ENCODE measurements at places on chromosomes 2 and 18.

DNA sequence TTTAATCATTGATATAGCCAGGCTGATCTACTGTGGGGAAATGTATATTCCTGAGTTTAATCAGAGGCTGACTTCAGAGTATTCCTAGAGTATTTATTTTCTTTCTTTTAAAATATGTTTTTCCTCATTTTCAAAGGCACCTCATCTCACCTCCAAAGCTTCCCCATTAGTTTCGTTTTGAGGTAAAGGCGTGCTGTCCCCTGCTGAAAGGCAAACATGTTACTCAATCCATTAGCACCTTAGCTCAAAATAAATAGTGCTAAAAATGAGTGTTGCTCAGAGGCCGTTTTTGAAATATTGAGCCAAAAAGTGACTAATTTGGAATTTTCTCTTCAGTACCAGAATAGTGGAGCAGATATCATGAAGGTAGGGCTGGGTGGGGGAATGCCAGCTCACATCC lies 386.2 kb downstream of the SOX11 start:
- no peak for DNase-seq

GRCh38 chr18:21203542-21204241 lies 38.3 kb upstream of the GREB1L start:
- DNase-seq: no peak

DNA sequence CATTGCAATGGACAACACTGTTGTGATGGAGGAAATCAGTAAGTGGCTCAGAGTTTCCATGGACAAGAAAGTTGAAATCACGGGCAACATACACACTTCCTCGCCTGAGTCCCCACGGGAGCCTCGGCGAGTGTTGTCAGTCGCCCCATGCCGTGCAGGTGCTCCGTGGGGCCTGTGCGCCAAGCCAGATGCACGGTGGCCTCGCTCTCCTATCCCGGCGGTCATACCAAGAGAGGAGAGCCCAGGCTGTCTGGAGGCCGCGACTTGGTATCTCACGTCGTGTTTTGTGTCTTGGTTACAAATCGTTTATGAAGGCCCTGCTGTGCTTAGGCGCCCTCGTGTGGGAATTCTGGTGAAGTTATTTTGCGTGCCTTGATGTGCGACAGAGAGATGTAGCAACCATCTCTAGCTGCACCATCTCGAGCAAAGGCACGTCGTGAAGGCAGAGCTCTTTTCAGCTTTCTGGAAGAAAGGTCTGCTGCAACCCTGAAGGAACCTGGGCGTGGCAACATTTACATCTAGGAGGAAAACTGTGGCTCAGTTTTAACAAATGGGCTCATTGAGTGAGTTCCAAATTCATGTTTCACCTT lies 21.8 kb downstream of the ATG4B start:
- DNase-seq: no peak

DNA sequence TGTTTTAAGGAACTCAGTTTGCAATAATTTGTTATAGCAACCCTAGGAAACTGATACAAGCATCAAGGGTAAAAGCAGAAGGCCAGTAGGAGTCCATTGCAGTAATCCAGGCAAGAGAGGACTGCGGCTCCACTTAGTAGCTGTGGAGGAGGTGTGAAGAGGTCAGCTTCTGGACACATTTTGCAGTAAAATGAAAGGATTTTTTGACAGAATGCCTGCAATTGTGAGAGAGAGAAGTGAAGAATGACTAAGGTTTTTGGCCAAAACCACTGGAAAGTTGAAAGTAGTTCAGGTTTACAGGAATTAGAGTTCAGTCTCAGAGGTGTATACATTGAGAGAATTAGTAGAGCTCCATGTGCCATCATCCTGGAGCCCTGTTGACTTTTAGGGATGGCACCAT lies 129.5 kb downstream of the RHBDD1 start:
- no peak for DNase-seq

- no peak for DNase-seq
Observed at GRCh38 chr2:132429941-132430573, 13.5 kb downstream of the GPR39 start.

DNA sequence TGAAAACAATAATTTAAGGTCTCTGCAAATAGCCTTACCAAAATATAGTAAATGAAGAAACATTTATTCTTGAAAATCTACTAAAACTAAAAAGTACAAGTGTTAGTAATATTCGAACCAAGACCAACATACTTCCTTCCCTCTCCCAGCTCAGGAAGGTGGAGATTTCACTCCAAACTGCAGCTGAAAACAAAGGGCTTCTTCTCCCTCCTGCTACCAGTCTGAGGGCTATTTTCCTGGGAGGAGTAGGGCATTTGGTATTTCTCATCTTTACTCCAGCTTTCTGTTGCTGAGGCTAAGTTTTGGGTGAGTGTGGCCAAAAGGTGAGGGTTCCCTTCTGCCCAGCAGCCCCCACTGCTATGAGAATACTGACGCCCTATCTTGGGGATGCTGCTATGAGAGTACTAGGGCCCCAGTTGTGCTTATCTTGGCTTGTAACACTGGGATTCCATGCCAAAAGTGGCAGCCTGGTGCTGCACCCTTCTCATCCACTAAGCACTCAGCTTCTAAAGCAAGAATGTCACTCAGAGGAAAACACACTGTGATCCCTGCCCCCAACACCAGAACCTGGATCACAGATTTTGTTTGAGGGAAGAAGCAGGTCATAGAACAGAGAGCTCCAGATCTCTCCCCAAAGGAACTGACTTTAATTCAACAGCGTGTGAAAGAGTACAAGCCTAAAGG lies 130.7 kb upstream of the KLF7 start:
- no peak for DNase-seq

DNA sequence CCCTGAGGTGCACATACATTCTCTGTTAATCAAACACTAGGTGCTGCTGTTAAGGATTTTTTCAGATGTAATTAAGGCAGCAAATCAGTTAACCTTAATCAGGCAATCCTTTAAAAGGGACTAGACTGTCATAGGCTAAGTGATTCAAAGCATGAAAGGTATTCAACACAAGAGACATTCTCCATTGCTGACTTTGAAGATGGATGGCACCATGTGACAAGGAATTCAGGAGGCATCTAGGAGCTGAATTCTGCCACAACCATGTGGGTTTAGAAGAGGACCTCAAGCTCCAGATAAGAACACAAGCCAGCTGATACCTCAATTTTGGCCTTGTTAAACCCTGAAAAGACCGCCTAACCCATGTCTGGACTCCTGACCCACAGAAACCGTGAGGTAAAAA lies 84.0 kb downstream of the SMAD2 start:
- no peak for DNase-seq

- peak; percentile 42 for DNase-seq
Observed at GRCh38 chr18:159037-159652, 788 bp downstream of the USP14 start.

DNA sequence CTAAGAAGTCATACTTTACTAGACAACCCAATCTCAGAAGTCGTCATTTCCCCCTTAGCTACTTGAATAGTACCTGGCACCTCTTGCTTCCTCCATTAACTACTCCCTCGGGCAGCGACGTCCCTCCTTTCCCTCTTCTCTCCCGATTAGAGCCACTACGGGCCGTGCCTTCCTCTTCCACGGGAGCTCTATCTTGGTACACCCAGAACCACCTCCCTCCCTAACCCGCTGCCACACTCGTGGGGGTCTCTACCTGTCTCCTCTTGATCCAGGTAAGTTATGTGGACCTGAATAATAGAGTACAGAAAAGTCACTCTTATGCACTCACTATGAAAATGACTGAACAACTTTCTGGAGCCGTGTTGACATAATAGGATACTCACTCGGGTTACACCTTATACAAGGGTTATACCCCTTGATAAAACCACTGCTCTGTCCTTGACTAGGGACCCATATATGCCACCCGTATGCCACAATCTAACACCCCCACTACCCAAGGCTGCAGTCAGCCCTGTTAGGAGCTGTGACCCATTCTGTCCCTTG lies 595 bp upstream of the HDHD2 start:
- DNase-seq: peak; percentile 42

GRCh38 chr2:102005989-102006885 lies 14.5 kb downstream of the IL1R2 start:
- peak; percentile 60 for DNase-seq

GRCh38 chr18:8847066-8847755 lies 141.9 kb downstream of the MTCL1 start:
- no peak for DNase-seq

DNA sequence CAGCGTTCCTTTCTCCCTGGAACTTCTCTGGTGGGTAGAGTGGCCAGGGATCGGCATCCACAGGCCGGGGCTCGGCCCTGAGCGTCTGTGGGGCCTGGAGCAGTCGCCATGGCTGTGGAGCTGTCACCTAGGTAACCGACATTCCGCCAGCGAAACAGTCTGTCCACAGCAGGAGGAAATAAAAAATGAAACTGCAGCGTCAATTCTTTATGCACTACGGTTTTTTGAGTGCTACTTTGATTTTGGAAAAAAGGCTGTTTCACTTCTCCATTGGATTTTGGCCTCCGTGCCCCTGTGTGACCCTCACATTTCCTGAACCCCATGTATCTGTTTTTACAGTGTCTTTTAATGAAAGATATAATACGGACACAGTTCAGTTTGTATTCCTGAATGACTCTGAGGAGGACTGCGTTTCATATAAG lies 163.4 kb downstream of the LDLRAD4 start:
- DNase-seq: peak; percentile 74

- DNase-seq: no peak
Observed at GRCh38 chr18:55144193-55144930, 185.1 kb upstream of the CCDC68 start.

DNA sequence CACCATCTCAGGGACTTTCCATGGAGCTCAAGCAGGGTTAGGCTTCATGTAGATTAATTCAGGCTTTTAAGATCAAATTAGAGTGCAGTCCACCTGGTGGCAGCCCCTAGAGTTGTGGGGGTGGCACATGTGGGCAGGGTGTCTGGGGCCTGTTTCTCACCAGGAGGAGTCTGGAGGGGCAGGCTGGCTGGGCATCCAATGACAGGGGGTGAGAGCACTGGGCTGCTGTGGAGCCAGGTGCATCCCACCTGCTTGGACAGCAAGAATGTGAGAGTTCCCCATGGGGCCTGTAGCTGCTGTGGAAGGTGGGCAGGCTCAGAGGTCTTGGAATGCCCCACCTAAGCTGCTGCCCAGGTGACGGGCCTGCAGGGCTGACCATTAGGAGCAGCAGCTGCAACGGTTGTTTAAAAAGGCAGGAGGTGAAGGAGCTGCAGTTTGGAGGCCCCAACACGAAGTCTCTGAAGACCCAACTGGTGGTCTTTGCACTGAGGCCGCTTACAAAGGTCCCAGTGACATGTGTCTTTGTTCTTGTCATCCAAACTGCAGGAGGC lies 686.3 kb upstream of the HS6ST1 start:
- no peak for DNase-seq

DNA sequence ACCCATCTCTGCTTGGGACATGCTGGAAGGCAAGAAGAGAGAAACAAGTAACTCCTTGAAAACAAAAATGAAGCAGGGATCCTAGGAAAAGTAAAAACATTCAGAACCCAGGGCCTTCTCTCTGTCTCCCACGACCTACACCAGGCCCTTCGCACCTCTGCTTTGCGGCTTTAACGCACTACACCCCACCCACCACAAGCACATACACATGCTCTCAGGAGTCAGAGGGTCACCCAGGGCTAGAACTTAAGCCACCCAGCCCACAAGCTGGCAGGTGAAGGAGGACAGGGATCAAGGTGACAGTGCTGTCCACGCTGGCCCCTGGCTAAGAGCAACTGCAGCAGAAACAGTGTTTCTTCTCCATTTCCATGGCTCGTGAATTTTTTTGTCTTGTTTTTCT lies 72.2 kb downstream of the BCL11A start:
- DNase-seq: no peak

- DNase-seq: no peak
Observed at GRCh38 chr2:54512663-54513362, 56.7 kb downstream of the SPTBN1 start.

- no peak for DNase-seq
Observed at GRCh38 chr18:73679941-73680712, 467.5 kb downstream of the FBXO15 start.
